ENCODE measurements at places on chromosomes 11 and 22.

- no peak for DNase-seq
Measured at GRCh38 chr11:76589964-76590950, 80.3 kb downstream of the LRRC32 start.

DNA sequence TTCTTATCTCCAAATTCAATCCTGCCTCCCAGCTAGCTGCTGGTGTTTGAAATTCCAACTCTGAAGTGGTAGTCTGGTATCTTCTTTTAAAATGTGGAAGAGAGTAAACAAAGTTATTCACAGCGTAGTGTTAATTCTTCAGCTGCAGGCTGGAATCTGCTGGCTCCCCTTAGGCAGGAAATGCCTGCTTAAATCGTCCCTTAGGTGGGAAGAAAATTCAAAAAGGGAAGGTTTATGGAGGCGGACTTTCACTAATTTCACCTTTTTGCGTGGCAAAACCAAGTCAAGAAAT lies 439.0 kb upstream of the CCDC90B start:
- no peak for DNase-seq

GRCh38 chr11:15500643-15501042 lies 385.9 kb downstream of the INSC start:
- no peak for DNase-seq

GRCh38 chr11:118067006-118067405 lies 9.9 kb upstream of the TMPRSS4 start:
- DNase-seq = no peak

DNA sequence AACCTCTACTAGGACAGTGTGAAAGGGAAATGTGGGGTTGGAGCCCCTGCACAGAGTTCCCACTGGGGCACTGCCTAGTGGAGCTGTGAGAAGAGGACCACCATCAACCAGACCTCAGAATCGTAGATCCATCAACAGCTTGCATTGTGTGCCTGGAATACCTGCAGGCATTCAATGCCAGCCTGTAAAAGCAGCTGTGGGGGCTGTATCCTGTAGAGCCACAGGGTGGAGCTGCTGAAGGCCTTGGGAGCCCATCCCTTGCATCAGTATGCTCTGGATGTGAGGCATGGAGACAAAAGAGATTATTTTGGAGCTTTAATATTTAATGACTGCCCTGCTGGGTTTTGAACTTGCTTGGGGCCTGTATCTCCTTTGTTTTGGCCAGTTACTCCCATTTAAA lies 46.3 kb downstream of the PGR start:
- DNase-seq = no peak

GRCh38 chr11:78295347-78295746 lies 106.6 kb downstream of the USP35 start:
- DNase-seq = no peak

DNA sequence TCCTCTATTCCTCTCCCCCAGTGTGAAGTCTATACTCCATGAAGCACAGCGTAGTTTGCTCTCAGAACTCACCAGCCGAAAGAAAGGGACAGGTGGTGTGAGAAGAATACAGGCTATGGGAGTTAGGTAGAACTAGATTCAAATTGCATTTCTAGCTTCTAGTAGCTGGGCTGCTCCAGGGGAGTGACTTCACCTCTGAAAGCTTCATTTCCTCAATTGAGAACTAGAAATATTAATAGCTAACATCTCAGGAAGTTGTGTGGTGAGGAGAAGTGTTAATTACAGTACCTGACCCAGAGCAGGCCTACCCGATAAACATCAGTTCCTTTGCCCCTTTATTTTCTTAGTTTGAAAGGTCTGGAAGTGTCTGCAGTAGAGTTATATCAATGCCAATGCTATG lies 484.7 kb upstream of the TENM4 start:
- DNase-seq = no peak

GRCh38 chr22:41382098-41382578 lies 396 bp downstream of the TEF start:
- DNase-seq = peak; percentile 58

GRCh38 chr11:62805961-62806441 lies 761 bp upstream of the NXF1 start:
- DNase-seq = peak; percentile 36

DNA sequence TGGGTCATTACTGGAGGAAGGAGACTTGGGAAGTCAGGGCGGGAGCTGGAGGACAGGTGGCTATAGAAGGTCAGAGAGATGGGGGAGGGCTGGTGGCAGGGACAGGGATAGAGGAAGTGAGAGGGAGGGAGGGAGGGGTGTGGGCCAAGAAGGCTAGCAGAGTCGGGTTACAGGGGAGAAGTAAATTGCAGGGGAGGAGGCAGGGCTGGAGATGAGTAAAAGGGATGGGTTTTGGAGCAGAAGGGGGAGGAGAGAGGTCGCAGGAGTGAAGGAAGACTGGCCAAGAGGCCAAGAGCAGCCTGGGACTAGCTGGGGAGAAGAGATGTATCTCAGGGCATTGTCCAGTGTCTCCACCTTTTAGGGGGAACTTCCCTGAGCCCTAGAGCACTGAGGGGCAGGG lies 33.0 kb downstream of the LRRC10B start:
- DNase-seq = no peak

DNA sequence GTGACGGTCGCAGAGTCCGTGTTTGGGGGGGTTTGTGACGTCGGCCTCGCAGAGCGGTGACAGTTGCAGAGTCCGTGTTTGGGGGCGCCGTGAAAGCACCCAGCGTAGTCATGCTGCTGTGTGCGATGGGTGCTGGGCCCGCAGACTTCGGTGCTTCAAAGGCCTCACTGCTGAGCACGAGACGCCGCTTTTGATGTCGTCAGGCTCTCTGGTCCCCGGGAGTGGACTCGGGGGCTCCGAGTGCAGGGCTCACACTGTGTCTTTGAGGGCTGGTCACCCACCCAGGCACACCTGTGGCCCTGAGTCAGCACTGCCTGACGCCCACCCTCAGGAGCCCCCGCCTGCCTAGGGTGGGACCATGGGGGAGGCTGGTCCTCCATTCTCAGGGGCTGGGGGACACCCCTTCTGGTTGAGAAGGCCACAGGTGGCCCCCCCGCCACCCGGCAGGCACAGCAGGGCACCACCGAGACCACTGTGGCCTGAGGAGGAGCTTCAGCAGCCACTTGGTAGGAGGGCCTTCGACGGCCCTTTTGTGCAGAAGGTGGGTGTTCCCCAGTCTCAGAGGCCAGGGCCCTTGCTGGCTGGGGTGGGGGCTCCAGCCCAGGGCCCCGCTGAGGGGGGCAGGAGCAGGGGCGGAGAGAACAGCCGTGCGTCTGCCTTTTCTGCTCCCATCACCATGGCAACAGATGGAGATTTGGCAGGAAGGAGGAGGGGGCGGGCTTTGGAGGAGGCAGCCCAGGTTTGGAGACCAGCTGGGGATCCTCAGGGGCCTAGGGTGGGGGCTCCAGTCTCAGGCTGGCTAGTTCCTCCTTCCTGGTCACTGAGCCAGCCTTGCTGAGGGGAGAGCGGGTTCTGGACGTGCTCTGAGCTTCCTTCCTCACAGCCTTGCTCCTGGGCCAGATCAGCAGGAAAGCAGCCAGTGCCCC lies 20.9 kb downstream of the BRSK2 start:
- no peak for DNase-seq

DNA sequence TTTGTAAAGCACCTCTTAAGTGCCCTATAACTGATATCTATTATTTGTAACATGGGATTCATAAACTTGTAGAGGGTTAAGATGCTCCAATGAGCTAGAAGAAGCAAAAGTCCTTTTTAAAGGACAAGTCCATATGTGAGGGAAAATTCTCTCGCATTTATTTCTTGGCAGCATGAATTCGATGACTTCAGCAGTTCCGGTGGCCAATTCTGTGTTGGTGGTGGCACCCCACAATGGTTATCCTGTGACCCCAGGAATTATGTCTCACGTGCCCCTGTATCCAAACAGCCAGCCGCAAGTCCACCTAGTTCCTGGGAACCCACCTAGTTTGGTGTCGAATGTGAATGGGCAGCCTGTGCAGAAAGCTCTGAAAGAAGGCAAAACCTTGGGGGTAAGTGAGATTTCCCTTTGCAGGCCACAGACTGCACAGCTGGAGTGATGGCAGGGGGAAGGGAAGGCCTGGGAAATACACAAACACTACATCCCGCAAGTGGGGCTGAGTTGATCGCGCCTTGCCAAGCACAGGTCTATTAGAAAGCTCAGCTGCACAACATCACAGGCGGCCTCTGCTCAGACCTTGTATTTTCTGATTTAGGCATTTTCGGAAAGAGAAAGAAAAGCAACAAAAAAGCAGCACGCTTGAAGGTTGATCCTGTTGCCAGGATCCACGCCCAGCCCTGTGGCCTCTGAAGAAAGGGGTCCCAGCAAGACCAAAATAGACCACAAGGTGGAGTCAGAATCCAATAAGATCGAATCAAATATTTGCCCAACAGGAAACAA lies 1.5 kb downstream of the MS4A8 start:
- DNase-seq = no peak

GRCh38 chr22:34437140-34437539 lies 516.9 kb upstream of the LARGE1 start:
- DNase-seq = no peak

DNA sequence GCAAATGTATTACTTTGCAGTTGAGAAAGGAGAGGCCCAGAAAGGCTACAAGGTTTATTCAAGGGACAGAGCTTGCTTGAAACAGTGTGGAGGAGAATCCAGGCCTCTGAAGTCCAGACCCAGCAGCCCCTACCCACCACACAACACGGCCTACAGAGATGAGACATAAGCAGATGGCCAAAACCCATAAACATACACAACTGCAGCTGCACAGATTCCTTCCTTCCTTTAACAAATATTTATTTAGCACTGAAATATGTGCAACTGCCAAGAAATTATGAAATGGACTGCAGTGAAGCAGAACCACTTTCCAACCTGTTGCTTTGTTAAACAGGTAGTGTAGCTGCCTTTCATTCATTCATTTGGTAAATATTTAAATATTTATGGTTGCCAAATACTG lies 122.3 kb downstream of the SPATA19 start:
- no peak for DNase-seq

- DNase-seq = no peak
Measured at GRCh38 chr11:120310870-120311269, 14.2 kb upstream of the TLCD5 start.

DNA sequence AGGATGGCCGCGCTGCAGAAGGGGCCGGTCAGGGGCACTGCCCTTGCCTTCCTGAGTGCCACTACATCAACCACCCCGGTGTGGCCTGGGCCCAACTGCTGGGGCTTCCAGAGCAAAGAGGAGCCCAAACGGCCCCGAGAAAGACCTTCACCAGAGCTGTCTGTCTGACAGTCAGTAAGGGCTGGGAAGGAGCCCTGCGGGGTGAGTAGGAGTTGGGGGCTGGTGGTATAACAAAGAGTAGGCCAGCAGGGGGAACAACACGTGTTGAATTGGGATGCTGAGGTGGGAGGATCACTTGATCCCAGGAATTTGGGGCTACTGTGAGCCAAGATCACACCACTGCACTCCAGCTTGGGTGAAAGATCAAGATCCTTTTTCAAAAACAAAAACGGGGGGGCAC lies 3.9 kb downstream of the GSTT4 start:
- no peak for DNase-seq

- DNase-seq = no peak
Measured at GRCh38 chr22:23519442-23520157, 60.5 kb downstream of the IGLL1 start.

DNA sequence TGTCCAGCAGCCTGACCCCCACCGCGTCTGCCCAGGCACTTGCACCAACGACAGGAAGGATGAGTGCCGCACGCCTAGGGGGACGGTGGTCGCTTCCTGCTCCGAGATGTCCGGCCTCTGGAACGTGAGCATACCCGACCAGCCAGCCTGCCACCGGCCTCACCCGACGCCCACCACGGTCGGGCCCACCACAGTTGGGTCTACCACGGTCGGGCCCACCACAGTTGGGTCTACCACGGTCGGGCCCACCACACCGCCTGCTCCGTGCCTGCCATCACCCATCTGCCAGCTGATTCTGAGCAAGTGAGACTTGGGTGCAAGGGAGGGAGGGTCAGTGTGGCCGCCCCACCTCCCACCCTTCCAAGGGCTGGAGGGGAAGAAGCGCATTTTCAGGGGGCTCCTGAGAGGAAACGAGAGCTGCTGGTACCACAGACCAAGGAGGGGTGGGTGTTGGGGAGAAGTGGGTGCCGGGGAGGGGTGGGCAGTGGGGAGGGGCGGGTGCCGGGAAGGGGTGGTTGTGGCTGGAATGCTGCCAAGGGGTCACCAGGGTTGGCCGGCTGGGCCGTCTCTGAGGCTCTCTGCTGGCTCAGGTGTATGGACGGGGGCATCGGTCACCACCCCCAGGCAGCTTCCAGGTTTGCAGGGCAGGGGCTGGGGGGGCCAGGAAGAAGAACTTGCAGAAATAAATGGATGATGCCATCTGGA lies 27.7 kb upstream of the MUC5B start:
- no peak for DNase-seq

DNA sequence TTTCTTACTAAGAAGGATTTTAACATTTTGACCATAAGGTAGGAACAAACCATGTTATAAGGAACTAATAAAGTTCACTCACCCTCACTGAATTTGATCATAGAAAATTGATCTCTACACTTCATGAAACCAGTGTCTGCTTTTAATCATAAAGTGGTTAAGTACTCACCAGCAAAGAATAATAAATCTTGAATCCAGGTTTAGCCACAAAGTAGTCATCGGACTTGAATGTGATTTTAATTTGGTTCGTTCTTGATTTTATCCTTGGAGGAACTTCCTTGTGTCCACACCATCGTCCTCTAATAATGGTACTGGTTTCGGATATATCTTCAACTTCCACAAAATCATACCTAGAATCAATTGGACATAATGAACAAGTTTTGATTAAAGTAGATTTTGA lies 40.5 kb upstream of the DDI1 start:
- no peak for DNase-seq

- no peak for DNase-seq
Measured at GRCh38 chr11:128331317-128331716, 256.0 kb downstream of the ETS1 start.

DNA sequence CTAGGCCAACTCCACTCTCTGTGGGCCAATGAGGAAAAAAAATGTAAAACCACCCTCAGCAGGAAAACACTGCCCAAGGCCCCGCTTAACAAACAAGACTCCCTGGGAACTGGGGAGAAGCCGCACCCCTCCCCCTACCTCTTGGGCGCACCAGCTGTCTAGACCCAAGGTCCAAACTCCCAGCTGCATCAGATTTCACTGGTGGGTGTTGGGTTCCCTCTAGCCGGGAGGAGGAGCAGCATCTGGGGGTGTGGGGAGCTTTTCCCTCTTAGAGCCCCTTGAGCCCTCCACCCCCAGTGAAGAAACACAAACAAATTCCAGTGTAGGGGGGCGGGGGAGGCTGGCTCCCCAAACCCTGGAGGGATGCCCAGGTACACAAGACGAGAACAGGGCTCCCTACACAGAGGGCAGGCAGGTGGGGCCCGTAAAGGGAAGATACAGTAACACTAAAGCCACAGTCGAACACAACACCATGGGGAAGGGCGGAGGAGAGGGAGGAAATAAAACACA lies 64.9 kb downstream of the NECTIN1 start:
- no peak for DNase-seq

DNA sequence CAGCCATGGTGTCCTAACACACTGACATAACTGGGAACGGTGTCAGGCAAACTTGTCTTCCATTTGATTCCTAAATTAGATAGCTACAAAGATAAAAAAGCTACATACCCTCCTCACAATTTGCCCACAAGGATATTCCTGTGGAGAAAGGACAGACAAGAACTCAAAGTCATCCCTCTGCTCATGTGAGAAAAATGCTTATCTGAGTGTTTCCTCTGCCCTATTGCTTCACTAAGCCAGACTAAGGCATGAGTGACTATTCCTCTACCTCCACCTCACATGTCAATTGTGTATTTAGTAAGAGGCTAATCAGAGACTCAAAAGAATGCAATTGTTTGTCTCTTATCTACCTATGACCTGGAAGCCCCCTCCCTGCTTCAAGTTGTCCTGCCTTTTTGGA lies 247.7 kb downstream of the DDX10 start:
- DNase-seq = no peak

GRCh38 chr11:57745206-57745605 lies 3.9 kb downstream of the SELENOH start:
- DNase-seq = no peak

GRCh38 chr22:38347181-38347943 lies 30.1 kb upstream of the CSNK1E start:
- no peak for DNase-seq

All from activated naive CD4-positive, alpha-beta T cell treated with Interleukin-2 at 50 U/mL for 16 hours (primary cell).